RPMI7951 (cell line): ENCODE measurements at places on chromosomes 1 and 21.

DNA sequence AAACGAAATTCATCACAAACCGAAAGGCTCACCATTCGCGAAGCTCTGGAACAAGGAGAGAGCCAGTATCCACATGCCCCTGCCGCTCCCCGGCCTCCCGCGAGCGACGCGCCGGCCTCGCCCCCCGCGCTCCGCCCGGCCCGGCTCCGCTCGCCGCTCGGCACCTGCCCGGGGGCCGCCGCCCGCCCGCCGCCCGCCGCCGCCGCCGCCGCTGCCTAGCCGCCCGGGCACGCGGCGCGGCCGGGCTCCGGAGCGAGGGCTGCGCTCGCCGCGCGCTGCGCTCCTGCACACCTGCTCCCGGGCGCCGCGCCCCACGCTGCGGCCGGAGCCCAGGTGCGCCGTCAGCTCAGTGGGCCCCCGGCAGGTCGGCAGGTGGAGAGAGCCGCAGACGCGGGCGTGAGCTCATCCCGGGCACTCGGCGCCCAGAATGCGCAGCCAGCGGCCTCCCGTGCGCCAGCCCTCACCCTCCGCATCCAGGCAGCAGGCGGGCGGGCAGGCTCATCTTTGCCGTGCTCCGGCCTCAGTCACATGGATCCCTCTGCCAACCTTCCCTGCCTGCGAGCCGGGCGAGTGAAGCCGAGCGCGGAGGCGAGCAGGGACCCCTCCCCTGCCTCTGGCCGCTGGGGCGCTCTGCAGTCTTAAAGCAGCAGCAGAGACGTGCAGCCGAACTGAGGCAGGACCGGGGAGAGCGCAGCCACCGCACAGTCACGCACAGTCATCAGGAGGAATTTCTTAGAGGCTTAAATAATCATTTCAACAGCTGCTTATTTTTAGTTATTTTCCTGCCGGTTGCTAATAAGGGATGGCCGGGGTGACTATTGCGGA, at the start of gene DSCAM:
Gene DSCAM, minus strand, starts transcription at position 572 of the 825 bp plus-strand sequence. Its CDS starts 497 bp downstream, at position 75.
- DNase-seq: no peak

GRCh38 chr1:8845104-8846097, 28.0 kb upstream of the RERE start:
- DNase-seq: no peak

- peak; percentile 68 for DNase-seq
These were observed 10.6 kb upstream of the C1orf162 start for GRCh38 chr1:111463029-111463683.

DNA sequence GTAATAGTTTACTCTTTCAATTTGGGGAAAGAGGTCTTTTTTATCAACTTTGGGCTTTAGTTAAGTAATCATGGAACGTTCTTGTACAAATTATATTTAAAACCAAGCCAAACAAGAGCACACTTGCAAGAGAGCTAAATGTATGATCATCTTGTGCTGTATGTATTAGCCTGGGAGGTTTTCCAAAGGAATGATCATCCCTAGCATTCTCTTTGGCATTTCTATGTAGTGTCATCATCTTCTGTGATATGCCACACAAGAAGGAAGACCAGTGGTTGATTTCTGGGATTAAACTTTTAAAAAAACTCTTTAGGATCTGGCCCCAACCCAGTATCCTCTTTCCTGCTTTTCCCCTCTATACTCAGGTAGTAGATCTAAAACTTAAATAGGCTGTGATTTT, 38.4 kb upstream of the KCNQ4 start:
- no peak for DNase-seq

GRCh38 chr1:63636192-63637105, 43.2 kb downstream of the PGM1 start:
- DNase-seq: no peak

DNA sequence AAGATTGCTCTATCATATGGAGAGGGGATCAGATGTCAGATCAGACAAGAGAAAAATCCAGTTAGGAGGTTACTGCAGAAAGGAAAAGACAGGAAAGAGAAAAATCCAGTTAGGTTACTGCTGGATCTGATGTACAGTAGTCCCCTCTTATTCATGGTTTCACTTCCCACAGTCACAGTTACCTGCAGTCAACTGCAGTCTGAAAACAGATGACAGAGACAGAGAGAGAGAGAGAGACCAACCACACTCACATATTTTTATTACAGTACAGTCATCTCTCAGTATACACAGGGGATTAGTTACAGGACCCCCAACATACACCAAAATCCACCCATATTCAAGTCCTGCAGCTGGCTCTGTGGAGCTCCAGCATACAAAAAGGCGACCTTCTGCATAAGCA, 29.3 kb downstream of the NUP133 start:
- no peak for DNase-seq

DNA sequence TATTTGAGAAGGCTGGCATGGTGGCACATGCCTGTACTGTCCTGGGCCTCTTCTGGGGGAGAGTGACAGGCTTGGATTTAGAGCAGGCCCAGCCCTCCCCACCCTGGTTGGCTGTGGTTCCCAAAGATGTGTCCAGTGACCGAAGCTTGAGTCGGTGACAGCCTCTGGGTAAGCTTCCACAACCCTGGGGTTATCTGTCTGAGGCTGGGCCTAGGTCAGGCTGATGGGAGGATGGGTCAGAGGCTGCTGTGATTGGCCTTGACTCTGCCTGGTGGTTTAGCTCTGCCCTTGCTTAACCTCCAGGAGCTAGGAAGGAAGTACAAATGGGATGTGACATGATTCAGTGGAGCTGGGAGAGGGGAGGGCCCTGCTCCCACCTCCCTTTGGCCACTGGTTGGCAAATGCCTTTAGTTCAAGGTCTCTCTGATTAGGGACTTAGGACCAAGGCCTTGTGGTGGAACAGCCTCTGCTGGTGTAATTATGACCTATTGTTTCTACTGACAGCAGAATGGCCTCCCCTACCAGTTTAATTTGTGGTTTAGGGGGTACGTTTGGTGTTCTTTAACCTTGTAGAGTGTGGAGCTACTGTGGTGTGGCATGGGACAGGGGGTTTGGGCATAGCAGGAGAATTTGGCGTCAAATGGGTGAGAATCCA, 16.6 kb downstream of the NUDC start:
- no peak for DNase-seq

GRCh38 chr1:5430911-5431697, 561.1 kb downstream of the NPHP4 start:
- DNase-seq: no peak

DNA sequence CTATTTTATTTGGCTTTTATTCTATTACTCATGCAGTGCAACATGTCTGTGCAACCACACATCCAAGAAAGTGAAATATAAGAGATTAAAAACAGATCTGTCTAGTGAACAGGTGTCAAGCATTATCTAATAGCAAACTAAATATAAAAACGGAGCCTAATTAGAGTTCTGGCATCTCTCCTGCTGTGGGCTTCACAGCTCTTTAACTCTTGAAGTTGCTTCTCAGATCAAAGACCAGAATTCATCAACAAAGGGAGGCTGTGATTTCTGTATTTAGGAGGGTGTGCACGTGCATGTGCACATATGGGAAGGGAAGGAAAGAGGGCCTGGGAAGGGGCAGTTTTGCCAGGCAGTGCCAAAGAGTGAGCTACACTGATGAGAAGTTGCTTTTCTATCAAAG, 81.0 kb downstream of the MIS18A start:
- no peak for DNase-seq

GRCh38 chr1:59057211-59057694, 239.6 kb upstream of the FGGY start:
- DNase-seq: peak; percentile 98
